ENCODE measurements at places on chromosomes 1 and 21. TPM values are rescaled to one million over a fixed set of nuclear protein-coding genes. Genes with fewer than 3 reads are reported as not detected.

GRCh38 chr1:42684139-42684538 is 1.9 kb downstream of the YBX1 start:
- no peaks in the 10 kb centered on the region for H3K27me3 ChIP-seq
- peak overlapping the region; percentile 100 for H3K4me3 ChIP-seq
- peaks cover 56% of the 10 kb centered on the region for H3K4me1 ChIP-seq
- DNase-seq, result no peak

GRCh38 chr1:24952413-24952841 is 22.4 kb upstream of the RUNX3 start:
- no peak overlapping the region for H3K4me3 ChIP-seq
- no peak overlapping the region for H3K27ac ChIP-seq
- no peaks in the 10 kb centered on the region for H3K36me3 ChIP-seq
- no peak for DNase-seq
- H3K27me3 ChIP-seq, result no peaks in the 10 kb centered on the region
- no peaks in the 10 kb centered on the region for H3K4me1 ChIP-seq

OR10J1 gene
- not detected for total RNA-seq

AQP10 gene
- 0.40 TPM for total RNA-seq

AUNIP gene
- not detected for total RNA-seq

RIMKLA gene
- 8.1 TPM for total RNA-seq

GRCh38 chr1:76160225-76160624 is 85.7 kb downstream of the ST6GALNAC3 start:
- H3K4me3 ChIP-seq, result no peak overlapping the region
- no peaks in the 10 kb centered on the region for H3K36me3 ChIP-seq
- DNase-seq, result no peak
